ENCODE measurements at places on chromosomes 3 and 15.

DNA sequence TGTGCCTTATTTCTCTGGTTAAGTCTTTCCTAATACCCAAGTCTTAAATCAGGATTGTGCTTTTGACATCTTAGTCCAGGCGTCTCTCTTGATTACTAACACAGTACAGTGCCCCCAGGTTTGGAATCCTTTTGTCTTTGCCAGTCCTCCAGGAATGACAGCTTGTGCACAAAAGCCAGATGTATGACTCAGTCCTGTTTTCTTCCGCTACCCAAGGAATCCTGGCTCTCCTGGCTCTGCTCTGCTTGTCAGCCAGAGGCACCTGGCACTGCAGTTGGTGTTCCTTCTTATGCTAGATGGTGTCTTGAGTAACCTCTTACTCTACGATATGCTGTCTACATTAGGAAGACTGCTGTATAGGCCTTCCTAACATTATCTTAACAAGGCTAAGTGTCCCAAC, 728.2 kb upstream of the NECTIN3 start:
- peak; percentile 39 for DNase-seq

DNA sequence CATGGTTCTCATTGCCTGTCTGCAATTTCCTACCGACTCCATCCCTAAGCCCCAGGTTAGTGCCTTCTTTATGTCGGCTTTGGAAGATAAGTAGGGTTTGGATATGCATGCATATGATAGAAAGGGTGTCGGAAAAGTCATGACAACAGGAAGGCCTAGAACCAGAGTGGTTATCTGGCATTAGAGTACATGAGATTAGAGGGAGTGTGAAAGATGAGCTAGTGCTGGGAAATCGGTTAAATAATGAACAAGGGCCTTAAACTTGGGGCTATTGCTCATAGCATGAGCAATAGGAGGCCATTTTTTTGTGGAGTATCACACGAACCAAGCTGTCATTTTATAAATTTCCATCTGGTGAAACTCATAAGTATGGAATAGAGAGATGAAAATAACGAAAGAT, 54.0 kb upstream of the LPP start:
- DNase-seq: no peak

DNA sequence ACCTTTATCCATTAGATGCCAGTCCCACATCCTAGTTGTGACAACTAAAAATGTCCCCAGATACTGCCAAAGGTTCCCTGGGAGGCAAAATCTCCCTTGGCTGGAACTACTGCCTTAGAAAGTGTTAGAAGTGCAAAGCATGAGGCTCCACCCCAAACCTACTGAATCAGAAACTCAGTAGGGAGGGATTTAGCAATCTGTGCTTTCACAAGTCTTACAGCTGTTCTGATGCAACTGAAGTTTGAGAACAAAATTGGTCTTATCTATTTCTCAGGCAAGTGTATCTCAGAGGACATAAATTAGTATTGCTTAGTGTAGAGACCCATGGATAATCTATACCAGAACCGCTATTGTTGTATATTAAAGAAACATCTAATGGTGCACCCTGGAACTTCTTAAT, 70.2 kb downstream of the CLDN1 start:
- peak; percentile 47 for DNase-seq

GRCh38 chr3:50573566-50574443, 4.5 kb downstream of the HEMK1 start:
- no peak for DNase-seq

DNA sequence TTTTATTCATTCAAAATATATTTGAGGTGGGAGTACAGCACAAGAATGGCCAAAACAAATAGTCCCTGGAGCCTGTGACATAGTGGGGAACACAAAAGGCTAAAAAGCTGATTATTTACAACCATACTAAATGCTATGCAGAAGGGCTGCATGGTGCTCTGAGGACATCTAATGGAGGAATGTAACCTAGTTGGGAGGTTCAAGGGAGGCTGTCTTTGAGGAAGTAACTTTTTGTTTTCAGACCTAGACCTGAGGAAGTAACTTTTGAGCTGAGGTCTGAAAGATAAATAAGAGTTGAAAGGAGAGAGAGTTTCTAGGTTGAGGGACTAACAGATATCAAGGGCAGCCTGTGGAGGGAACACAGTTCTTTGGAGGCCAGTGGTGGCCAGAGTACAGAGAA, 34.8 kb upstream of the RASA2 start:
- peak; percentile 66 for DNase-seq

DNA sequence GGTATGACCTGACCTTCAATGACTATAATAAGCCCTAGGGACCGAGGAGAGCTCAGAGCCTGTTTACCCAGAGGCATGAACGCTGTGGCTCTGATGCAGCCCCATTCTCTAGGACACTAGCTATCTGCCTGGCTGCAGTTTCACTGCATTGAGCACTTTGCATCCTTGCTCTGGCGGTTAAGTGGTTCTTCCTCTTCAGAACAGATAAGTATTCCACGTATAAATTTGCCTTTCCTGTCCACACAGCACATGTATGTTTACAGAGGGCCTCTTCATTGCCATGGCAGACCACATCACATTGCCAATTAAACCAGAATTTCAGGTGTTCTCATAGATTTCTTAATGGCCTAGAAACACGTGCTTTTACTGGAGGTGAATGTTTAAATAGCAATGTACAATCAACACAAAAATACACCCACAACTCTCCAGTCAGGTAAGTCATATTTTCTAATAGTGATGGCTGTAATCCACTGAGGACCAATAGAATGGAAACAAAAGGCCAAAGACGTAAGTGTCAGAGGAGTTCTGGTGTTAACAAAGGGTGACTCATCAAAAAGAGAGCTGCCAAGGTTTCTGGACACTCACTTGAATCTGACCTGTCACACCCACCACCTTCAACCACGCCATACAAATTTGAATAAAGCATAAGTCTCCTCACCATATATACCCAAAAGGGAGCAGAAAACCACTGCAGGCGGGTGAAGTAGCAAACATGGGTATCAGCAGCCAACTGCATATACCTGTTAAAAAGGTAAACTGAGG, 553.4 kb downstream of the OCA2 start:
- no peak for DNase-seq

DNA sequence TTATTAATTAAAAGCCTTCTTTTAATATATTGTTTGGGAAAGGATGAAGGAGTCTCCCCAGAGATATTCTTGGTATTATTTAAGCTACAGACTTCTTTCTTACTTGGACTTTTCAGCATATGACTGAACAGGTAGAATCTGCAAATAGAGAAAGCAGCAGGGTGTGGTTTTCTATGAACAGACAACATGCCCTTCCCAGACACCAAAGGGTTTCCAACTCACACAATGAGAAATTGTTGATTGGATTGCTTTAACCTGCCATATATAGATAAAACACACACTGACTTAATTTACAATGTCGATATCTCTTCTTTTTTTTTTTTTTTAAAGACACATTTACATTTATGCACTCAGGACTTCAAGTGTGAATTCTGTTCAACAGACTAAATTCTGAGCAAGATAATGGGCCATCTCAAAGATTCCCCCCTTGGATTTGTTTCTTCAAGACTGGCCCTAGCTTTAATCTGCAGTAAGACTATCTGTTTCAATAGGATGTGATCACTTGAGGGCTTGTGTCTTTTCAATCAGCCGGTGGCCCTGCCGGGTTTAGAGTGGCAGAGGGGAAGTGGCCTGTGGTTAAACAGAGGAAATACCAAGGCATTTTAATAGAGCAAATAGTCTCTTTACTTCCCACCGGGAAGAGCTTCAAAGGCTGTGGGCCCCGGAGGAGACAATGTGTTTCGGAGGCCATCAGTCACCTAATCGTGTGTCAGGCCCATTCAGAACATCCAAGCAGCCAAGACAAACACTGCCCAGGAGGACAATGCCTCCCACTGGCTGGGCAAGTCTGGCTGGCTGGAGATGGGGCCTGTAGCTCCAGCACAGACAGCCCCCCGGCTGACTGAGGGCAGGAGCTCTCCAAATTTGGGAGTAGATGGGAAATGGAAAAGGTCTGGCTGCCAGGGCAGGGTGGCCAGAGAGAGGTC, 6.1 kb downstream of the IL17RD start:
- no peak for DNase-seq

All from hepatocyte (in vitro differentiated cells).